ENCODE measurements at places on chromosomes 5 and 9.

GRCh38 chr9:96289392-96289791 is 12.6 kb downstream of the HSD17B3 start:
- DNase-seq: no peak

DNA sequence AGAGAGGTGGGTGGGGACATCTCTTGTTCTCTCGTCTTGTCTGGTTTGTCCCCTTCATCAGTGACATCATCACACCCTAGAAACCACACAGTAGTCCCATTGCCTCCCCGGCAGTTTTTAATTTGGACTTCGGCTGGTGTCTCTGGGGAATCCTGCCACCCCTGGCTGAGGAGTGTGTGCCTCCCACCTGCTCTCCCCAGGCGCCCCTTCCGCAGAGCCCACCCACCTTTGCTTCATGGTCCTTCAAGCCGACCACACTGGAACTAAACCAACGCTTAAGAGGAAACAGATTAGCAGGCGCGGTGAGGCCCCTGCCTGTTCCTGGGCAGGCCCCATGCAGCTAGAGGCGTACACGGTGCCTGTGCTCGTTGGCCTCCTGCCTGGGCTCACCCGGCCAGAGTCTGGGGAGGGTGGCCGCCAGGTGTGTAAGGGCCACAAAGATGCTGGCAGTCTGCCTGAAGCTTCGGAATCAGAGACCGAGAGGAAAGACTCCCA is 107.6 kb upstream of the SPRY4 start:
- peak; percentile 20 for DNase-seq

GRCh38 chr5:511476-511875 is 12.8 kb downstream of the SLC9A3 start:
- DNase-seq: no peak

DNA sequence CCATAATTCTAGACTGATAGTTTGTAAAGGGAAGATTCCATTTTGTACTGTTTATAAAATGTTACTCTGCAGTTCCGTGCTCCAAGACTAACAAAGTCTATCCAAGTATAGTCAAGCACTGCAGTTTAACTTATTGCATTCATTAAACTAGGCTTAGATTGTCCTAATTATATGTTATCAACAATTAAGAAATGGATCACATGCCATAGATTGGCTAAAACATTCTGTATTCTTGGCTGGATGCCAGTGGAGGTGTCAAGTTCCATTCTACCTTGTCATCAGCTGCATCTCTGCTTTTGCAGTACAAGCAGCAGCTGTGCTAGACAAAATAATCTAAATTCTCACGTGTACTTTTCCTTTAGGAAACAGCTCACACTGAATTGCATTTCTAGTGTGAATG is 69.4 kb upstream of the MEF2C start:
- DNase-seq: no peak

GRCh38 chr5:171201310-171201709 is 107.7 kb upstream of the TLX3 start:
- no peak for DNase-seq

- DNase-seq: no peak
These were observed 1198.6 kb downstream of the CDH12 start for GRCh38 chr5:21654556-21654955.

GRCh38 chr9:124717597-124717996 is 53.5 kb downstream of the NR6A1 start:
- no peak for DNase-seq

GRCh38 chr5:125410537-125411070 is 664.2 kb upstream of the ZNF608 start:
- no peak for DNase-seq
